Endothelial cell of umbilical vein (primary cell): ENCODE measurements at places on chromosomes 7 and 10. TPM values are rescaled to one million over a fixed set of nuclear protein-coding genes. Genes with fewer than 3 reads are reported as not detected.
A peak's percentile ranks its signal among the peaks of the same experiment; 100 is the strongest.

The PRKRIP1 gene
- 13.1 and 16.1 TPM in 2 replicates for polyA plus RNA-seq

The ADAM8 gene
- 0.49 and 0.51 TPM in 2 replicates for polyA plus RNA-seq

The DRGX gene
- not detected in 2 replicates for polyA plus RNA-seq

DNA sequence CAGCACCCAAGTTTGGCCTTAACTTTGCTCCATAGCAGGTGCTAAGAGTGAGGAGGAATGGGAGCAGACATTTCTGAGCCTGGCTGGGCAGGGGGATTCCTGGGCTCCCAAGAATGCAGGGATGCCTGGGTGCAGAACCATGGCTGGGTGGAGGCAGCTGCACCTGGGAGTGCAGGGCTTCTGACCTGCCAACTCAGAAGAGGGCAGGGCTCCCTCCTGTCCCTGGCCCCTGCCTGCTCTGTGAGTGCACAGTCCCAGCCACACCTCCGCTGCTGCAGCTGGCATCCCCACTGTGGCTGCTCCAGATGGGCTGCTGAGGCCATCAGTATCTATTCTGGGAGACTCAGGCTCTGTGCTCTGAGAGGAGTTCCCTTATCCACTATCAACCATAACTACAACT is 747.4 kb upstream of the VSTM2A start:
- DNase-seq, result no peak

GRCh38 chr7:142384493-142384922 is 126.7 kb upstream of the PRSS58 start:
- no peak for DNase-seq

GRCh38 chr7:101783381-101784181 is 33.8 kb upstream of the CUX1 start:
- DNase-seq, result no peak

GRCh38 chr7:137933270-137934017 is 68.4 kb downstream of the CREB3L2 start:
- DNase-seq, result peak; percentile 43
